ENCODE measurements at places on chromosomes 12 and 14. TPM values are rescaled to one million over a fixed set of nuclear protein-coding genes. Genes with fewer than 3 reads are reported as not detected.

TOMM20L gene
- polyA plus RNA-seq = not detected

SIVA1 gene
- polyA plus RNA-seq = 136 TPM

PLEKHG7 gene
- 0.73 TPM for polyA plus RNA-seq

NPAS3 gene
- 0.23 TPM for polyA plus RNA-seq

DYNLL1 gene
- 143 TPM for polyA plus RNA-seq

KIF5A gene
- polyA plus RNA-seq = 2.9 TPM

DNA sequence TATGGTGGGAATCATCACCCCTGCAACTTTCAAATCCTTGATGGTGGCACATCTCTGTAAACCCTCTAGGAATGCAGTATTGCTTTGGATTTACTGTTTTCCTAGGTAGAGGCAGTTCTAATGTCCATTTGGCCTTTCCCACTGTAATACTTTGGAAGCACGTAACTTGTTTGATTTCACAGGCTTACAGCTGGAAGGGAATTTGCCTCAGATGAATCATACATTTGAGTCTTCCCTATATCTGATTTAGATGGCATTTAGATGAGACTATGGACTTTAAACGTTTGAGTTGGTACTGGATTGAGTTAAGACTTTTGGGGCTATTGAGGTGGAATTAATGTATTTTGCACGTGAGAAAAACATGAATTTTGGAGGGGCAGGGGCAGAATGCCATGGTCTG is 35.9 kb downstream of the DAAM1 start:
- no peak for DNase-seq

DNA sequence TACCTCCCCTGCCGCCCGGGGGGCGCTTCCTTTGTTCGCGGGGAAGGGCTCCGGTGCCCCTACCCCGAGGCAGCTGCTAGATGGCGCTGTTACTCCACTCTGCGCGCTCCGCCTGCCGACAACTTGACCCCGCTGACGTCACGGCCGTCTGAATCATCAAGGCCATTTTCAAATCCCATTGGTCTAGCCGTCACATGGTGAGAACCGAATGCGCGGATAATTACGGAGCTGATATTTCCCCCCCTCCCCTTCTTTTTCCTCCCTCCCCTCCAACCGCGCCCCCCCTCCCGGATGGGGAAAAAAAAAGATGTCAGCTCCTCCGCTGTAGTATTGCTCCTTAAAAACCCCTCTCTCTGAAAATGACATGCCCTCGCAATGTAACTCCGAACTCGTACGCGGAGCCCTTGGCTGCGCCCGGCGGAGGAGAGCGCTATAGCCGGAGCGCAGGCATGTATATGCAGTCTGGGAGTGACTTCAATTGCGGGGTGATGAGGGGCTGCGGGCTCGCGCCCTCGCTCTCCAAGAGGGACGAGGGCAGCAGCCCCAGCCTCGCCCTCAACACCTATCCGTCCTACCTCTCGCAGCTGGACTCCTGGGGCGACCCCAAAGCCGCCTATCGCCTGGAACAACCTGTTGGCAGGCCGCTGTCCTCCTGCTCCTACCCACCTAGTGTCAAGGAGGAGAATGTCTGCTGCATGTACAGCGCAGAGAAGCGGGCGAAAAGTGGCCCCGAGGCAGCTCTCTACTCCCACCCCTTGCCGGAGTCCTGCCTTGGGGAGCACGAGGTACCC is at the start of gene HOXC10:
TSS of gene HOXC10 (plus strand) at position 246 of the 791 bp plus-strand sequence. CDS start at position 360, 114 bp downstream.
- peak; percentile 74 for DNase-seq

DNA sequence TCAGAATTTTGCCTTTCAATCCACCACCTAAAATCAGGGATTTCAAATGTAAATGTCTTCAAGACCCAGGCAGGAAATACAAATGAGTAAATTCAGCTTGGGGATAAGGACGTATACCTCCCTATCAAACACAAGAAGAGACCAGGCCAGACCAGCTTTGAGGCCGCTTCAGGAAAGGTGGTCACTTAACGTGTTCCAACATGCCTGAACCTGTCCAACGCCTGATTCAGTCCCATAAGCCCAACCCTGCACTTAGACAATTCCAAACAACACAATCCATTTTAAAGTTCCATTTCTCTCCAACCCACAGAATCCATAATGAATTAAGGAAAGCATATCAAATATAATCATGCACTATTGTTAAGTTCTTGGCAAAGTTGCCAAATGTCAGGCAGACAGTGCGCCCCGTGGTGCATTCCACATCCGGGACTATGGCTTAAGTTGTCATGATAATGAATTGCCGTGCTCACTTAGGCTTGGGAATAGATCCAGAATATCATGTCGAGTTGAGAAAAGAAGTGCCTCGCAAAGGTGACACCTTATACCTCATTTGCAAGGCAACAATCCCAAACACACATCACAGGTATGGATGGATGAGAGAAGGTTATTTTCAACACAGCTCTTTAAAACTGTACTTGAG is 35.5 kb downstream of the CCDC60 start:
- no peak for DNase-seq

- no peak for DNase-seq
Measured at GRCh38 chr12:62732861-62733427, 202.0 kb downstream of the PPM1H start.

DNA sequence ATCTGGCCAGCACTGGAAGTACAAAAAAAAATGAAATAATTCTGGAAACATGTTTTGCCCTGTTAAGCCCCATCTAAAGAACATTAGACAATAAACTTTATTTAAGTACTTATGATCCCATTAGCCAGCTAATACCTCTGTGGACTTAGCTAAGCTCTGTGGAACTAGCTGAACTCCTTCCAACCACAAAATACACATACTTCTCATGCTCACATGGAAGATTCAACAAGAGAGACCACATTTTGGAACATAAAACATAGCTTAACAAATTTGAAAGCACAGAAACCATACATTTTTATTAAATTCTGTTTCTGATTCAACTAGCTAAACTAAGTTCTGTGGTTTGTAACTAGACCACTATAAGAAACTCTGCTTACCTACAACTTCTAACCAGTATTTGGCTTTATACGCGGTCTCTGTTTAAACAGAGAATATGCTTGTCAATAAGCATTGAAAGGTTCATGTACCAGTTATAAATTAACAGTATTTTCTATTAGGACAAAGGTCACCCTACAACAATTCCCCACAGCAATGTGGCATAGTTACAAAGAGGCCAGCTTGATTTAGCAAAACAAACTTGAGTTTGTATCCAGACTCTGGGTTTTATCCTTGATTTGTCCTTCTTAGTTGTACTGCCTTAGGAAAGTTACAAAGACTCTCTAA is 300.1 kb downstream of the C12orf50 start:
- no peak for DNase-seq

DNA sequence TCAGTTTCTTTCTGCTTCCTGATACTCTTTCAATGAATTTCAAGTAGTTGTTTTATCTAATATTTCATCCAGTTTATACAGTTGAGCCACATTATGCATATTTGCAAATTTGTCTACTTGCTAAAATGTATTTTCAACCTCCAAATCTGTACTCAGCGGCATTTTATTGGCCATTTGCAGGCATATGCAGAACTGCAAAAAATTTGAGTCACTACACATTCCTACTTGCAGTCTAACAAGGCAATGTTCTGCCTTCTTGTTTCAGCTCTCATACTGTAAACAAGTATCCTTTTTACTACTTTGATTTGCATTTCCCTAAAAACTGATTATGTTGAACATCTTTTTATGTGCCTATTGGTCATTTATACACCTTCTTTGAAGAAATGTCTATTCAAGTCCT is 55.0 kb downstream of the POLR3B start:
- DNase-seq = no peak

- no peak for DNase-seq
Measured at GRCh38 chr12:108696111-108696995, 35.0 kb downstream of the CORO1C start.

DNA sequence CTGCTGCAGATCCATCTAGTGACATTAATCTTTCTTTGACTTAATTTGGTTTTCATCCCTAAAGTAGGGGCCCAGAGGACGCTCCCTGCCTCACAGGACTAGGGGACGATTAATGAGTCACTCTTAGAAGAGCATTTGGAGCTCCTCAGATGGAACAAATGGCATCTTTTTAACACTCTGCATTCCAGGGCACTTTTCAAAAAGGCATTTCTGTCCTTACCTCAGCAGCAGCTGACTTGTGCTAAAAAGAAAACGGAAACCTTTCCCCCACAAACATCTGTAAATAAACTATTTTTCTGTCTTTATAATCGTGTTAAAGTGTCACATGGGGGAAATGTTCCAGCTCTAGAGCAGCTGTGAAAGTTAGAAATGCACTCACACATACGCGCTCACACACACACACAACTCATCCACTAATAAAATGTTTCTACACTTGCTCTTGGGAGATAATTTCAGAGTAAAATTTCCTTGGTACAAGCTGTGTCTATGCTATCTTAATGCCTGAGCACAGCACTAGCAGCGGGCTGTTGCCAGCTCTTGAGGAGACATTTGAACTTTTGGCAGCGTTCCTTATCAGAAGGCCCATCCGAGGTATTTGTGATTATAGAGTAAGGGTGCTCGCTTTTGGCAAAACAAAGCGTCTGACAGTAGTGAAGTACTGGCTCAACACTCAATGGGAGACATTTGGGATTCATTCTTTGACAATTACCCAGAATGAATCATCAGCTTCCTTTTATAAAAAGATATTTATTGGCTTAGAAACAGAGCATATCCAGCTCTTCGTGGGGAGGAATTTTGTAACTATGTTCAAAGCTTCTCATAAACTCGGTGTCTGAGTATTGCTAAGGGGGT is 141.3 kb downstream of the PLXNC1 start:
- DNase-seq = no peak

GRCh38 chr12:62006076-62006732 is 254.0 kb upstream of the USP15 start:
- no peak for DNase-seq

GRCh38 chr12:115440438-115440837 is 756.5 kb upstream of the TBX3 start:
- DNase-seq = peak; percentile 32

DNA sequence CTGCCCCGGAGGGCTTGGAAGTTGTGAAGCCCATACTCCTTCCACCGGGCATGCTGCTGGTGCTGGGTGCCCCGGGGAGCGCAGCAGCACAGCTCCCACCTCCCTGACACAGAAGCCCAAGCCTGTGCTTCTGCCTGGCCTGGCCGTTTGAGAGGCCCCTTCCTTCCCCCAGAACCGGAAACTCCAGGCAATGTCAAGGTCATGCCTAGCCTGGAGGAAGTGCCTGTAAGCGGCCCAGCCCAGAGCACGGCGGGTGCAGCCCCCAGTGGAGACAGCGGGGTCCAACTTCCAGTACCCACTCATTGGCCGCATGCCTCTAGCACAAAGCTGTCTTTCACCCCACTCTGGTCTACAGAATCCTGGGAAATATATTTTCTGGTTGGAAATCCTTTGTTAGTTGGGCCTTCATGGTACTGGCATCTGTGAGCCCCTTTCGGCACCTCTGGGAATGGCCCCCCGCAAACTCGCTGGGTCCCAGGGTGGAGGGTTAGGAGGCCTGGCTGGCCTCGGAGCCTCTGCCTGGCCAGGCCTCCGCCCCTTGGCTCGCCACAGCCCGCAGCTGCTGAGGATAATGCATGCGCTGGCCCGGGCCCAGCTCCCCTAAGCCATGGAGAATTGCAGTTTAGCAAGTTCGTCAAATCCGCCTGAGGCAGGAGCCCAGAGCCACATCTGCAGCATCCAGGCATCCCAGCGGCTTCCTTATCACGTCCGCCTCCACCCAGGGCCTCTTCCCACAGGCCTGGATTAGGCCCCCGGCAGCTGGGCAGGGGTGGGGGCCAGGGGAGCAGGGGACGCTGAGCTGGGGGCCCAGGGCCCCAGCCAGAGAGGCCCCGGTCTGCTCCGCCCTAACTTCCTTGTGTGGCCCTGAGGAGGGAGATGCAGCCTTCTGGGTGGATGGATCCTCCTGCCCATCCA is 48.9 kb upstream of the DLK1 start:
- no peak for DNase-seq

DNA sequence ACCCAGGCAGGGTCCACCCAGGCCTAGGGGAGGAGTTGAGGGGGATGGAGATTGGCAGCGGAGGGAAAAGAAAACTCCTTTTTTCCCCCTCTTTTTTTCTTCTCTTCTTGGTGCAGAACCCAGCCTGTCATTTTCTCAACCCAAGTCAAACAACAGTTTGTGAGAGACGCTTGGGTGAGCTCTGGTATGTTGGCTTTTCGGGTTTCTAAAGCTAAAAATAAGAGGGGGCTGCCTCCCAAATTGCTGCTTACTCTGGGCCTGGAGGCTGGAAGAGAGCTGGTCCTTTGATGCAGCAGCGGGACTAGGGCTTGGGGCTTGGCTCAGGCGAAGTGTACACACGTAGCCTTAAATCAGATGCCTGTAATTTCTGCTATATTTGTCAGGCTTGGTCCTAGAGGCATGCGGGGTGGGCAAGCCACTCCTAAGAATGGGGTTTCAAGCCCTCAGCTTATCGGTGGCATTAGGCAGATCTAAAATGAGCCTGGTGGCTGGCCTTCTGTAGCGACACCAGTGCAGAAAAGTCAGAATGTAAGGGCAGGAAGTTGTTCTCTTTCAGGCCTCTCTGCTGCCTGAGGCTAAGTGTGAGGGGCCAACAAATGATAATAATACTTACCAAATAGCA is 816 bp upstream of the SLC8A3 start:
- no peak for DNase-seq

DNA sequence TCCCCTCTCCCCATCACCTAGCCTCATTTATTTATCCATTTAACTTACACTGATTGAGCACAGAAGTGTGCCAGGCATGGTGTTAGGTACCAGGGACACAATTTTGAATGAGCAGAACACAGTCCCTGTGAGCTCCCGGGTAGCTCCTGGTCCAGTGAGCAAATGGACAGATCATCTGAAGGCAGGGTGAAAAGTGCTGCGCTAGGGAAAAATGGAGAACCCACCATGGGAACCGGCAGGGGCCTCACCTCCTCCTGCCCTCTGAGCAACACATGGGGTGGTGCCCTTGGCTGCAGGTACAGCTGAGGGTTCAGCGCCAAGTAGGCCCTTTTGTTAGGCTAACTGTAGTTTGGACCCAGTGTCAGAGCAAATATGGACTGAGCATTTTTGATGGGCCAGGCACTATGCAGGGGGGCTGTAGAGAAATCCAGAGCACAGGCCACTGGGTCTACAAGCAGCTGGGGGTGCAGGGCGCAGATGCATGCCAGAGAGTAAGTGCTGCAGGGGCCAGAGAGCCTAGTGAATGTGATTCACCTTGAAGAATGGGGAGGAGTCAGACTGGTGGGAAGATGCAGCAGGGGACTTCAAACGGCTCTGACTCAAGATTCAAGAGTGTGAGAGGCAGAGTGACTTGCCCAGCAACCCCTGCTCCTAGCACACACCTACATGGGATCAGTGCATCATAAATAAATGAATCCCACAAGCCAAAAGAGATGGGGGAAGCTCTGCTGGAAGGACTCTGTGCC is 28.2 kb downstream of the LTBP2 start:
- no peak for DNase-seq

- no peak for DNase-seq
Measured at GRCh38 chr14:21087294-21088091, 11.0 kb downstream of the ZNF219 start.

DNA sequence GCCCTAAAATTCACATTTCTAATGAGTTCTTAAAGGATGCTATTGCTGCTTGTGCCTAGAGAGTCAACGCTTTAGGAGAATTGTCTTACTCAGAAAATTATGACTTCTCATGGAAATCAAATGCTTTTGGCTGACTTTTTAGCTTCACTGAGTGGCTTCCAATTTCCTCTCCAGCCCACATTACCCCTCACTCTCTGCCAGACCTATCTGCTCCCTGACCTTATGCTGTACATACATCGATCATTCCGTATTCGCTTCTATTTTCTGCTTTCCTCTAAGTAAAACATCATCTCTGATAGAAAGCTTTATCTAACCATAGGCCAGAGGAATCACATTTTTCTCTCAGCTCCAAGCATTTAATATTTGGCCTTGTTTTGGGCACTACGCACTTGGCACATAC is 12.5 kb upstream of the SMCO3 start:
- no peak for DNase-seq

- no peak for DNase-seq
Measured at GRCh38 chr12:130357241-130357640, 19.6 kb downstream of the PIWIL1 start.

GRCh38 chr12:127025545-127025944 is 1241.4 kb upstream of the TMEM132C start:
- no peak for DNase-seq

All from pancreas (tissue), 10 donors.